ENCODE measurements at places on chromosomes 1 and 21.

GRCh38 chr1:225474439-225474985, 46.7 kb upstream of the LBR start:
- no peak for DNase-seq

DNA sequence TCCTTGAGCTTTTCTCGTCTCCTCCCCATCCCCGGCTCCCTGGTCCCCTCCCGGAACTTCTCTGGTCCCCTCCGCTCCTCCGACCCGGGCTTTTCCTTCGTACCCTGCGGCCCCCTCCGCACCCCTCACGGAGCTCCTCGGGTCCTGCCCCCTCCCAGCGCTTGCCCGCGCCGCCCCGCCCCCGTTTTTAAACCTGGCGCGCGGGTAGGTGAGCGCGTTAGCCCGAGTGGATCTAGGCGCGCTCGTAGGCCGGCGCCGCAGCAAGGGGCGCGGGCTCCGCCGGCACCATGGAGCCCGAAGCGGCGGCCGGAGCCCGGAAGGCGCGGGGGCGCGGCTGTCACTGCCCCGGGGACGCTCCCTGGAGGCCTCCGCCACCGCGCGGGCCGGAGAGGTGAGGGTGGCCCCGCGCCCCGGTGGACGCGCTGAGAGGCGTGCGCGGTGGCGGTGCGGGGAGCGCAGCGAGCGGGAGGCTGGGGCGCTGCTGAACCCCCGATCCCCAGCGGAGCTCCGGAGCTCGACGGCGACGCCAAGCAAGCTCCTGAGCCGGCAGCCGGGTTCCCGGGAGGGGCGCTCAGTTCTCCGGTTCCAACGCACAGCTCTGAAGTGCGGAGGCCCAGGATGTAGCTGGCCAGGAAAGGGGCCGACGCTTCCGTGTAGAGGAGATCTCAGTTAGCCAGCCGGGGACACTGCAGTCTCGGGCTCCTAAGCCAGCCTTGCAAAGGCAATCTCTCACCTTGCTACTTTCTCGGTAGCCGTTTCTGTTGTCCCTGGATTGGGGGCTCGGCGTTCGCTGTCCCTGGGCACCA, at the start of gene RIPPLY3:
Gene RIPPLY3, plus strand, starts transcription at position 217 of the 806 bp plus-strand sequence. Its CDS starts 71 bp downstream, at position 288.
- no peak for DNase-seq

GRCh38 chr1:184753117-184753516, 1.5 kb downstream of the EDEM3 start:
- no peak for DNase-seq

DNA sequence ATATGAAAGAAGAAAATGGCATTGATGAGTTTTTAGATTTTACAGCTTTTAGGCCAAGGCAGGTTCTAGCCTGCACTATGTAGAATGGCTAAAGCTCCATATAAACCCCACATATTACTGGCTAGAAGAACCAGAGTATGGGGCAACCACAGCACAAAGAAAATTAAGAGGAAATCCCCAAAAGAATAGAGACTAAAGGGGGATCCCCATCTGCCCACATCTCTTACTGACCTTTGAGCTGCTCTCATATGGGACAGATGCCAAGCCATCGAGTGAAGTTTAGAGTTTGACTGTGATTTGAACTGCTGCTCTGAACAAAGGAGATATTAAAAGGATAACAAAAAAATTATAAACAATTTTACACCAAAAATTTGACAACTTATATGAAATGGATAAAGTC, 102.2 kb upstream of the HAO2 start:
- DNase-seq = no peak

- no peak for DNase-seq
Observed at GRCh38 chr1:227906550-227907071, 41.1 kb downstream of the WNT9A start.

GRCh38 chr1:116690849-116691406, 23.4 kb upstream of the IGSF3 start:
- no peak for DNase-seq

DNA sequence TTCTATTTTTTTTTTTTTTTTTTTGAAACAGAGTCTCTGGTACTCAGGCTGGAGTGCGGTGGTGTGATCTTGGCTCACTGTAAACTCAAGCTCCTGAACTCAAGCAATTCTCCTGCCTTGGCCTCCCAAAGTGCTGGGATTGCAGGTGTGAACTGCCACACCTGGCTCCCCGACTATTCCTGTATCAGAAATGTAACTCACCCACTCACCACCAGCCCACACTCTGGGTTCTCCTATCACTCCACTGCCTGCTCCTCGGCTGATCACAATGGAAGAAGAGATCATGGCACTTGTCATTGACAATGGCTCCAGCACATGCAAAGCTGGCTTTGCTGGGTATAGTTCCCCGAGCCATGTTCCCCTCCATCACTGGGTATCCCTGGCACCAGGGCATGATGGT, 15.9 kb downstream of the RABIF start:
- DNase-seq = no peak
